ENCODE measurements at places on chromosomes 3 and 15. TPM values are rescaled to one million over a fixed set of nuclear protein-coding genes. Genes with fewer than 3 reads are reported as not detected.

ABI3BP gene
- total RNA-seq = 4.2 TPM

ALPK3 gene
- total RNA-seq = 0.86 TPM

FBN1 gene
- 333 TPM for total RNA-seq

LRRIQ4 gene
- not detected for total RNA-seq

C3orf22 gene
- total RNA-seq = not detected

TRH gene
- total RNA-seq = not detected

MKRN2OS gene
- not detected for total RNA-seq

SENP5 gene
- 63.9 TPM for total RNA-seq

BTLA gene
- not detected for total RNA-seq

OR5H15 gene
- total RNA-seq = not detected

GTF2A2 gene
- total RNA-seq = 25.1 TPM

ZNF80 gene
- not detected for total RNA-seq

WNT7A gene
- not detected for total RNA-seq

PAK6 gene
- under 0.01 TPM for total RNA-seq

CD276 gene
- total RNA-seq = 81.2 TPM

ALDH1A2 gene
- 2.9 TPM for total RNA-seq

CLEC3B gene
- 0.43 TPM for total RNA-seq

SFMBT1 gene
- 4.8 TPM for total RNA-seq

SPATA12 gene
- total RNA-seq = not detected

EPB42 gene
- total RNA-seq = not detected

RETNLB gene
- total RNA-seq = not detected

MORC1 gene
- total RNA-seq = not detected

SMCO1 gene
- under 0.01 TPM for total RNA-seq

All from fibroblast of villous mesenchyme (primary cell).